Stimulated activated naive CD4-positive, alpha-beta T cell (primary cell): ENCODE measurements at places on chromosomes 3 and 15.

DNA sequence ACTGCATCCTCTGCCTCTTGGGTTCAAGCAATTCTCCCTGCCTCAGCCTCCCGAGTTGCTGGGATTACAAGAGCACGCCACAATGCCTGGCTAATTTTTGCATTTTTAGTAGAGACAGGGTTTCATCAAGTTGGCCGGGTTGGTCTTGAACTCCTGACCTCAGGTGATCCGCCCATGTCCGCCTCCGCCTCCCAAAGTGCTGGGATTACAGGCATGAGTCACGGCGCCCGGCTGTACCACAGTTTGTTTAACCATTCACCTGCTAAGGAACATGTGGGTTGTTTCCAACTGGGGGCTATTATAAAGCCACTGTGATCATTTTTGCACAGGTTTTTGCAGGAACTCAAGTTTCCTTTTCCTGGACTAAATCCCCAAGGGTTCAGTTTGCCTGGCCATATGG lies 123.2 kb upstream of the RAP2B start:
- DNase-seq = no peak

DNA sequence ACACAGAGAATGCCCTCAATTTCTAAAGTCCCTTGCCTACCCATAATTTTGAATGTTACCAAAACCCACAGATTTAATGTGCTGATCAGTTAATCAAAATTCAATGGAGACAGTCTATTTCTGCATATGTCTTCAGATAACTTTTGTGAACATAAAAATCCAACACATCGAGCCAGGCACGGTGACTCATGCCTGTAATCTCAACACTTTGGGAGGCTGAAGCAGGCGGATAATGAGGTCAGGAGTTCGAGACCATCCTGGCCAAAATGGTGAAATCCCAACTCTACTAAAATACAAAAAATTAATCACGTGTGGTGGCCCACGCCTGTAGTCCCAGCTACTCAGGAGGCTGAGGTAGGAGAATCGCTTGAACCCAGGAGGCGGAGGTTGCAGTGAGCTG lies 49.3 kb downstream of the PEAK1 start:
- DNase-seq = no peak

- no peak for DNase-seq
These were observed 157.9 kb downstream of the XXYLT1 start for GRCh38 chr3:195113048-195113447.

DNA sequence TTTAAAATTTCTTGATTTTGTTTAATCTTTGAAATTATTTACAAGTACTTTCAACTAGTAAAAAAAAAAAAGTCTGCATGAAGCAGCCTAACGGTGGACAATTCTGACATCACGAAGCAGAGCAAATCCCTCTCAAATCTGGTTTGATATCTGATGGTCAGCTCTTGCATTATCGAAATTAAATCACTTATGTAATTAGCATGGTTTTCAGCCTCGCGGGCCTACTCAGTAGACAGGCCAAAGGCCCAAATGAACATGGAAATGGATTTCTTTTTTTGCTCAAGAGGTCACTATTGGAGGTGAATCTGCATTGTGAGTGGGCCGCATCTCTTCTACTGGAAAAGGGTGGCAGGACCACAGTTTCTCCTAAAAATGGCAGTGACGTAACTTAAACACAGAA lies 209.8 kb downstream of the NR2F2 start:
- no peak for DNase-seq
